ENCODE measurements at places on chromosomes 13 and 19.

GRCh38 chr13:112229445-112229844 lies 146.7 kb upstream of the SPACA7 start:
- no peak for DNase-seq

GRCh38 chr13:29681864-29682263 lies 86.4 kb upstream of the SLC7A1 start:
- no peak for DNase-seq

DNA sequence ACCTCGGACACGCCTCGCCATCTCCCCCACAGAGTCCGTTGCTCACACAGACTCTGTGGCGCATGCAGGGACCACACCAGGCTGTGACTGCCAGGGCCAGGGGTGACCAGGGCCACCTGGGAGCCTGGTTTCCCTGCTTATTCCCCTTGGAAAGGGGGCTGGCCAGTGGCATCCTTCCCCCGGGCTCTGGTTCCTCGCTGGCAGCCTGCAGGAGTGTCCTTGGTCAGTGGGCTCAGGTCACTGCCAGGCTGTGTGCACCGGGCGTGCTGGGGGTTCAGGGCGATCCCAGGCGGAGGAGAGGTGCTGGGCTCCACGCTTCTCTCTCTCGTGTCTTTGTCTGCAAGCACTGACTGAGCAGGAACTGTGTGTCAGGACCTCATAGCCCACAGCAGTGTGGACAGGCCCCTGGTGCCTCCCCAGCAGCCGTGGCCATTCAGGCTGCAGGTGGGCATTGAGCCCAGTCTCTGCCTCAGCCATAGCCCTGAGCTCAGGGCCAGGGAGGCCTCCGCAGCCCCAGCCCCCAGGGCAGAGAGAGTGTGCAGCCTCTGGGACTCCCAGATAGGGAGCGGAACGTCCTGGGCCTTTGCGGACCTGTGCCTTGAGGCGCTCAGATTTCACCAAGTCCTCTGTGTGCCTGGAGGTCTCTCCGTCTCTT lies 6.5 kb downstream of the PIAS4 start:
- no peak for DNase-seq

- DNase-seq = no peak
Measured at GRCh38 chr13:94464771-94465170, 14.7 kb downstream of the DCT start.

- peak; percentile 74 for DNase-seq
Measured at GRCh38 chr19:28710278-28710677, 502.7 kb downstream of the UQCRFS1 start.

GRCh38 chr13:22740264-22740663 lies 440.5 kb upstream of the SGCG start:
- no peak for DNase-seq

DNA sequence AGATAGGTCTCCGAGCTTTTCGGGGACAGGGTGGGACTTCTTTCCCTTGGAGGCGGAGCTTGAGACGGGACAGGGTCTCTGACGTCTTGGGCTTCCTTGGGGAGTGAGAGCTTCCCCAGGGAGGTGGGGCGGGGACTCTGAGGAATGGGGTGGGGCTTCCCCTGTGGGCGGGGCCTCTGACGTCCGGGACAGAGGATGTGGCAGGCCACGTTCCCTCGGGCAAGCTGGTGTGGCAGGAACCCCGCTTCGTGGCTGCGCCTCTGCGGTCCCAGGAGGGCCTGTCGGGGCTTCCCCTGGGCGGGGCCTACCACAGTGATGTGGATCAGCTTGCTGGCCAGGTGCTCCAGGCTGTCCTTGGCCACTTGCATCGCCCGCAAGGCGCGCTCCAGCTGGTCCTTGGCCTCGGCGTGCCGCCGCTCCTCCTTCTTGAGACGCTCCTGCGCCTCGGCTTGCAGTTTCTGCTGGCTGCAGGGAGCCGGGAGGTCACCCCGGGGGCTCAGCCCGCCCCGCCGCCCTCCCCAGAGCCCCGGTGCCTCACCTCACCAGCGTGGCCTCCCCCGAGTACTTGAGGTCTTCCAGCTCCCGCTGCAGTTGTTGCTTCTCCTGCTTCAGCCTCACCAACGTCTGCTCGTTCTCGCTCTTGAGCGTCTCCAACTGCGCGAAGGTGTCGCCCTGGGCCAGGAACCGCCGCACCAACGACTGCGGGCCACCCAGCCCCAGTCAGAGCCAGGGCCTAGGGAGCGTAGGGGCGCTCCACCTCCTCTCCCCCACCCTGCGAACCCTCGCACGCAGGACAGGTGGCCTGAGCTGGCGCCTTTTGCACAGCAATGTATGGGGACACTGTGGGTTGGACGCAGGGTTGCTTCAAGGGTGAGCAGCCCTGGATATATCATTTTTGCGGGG lies 3.3 kb upstream of the RGL3 start:
- DNase-seq = peak; percentile 54

DNA sequence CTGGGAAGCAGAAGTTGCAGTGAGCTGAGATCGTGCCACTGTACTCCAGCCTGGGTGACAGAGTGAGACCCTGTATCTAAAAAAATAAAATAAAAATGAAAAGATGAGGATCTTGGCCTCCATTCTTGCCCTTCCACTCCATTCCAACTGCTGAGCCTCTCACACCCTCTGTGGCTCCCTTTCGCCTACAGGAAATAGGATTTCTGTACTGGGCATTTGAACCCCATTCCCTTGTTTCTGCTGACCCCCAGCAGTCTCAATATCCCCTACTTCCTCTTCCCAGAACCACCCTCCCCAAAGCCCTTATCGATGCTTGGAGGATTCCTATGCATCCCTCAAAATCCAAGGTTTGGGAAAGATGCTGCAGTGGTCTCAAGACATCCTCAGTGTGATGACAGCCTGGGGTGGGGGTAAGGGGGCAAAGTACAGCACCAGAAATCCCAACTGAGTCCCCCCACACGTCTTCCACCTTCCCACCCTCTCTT lies 12.5 kb upstream of the GDF15 start:
- no peak for DNase-seq

GRCh38 chr19:2902590-2903218 lies 2.0 kb downstream of the ZNF57 start:
- DNase-seq = no peak

GRCh38 chr13:44668688-44669087 lies 92.6 kb upstream of the TSC22D1 start:
- peak; percentile 85 for DNase-seq

DNA sequence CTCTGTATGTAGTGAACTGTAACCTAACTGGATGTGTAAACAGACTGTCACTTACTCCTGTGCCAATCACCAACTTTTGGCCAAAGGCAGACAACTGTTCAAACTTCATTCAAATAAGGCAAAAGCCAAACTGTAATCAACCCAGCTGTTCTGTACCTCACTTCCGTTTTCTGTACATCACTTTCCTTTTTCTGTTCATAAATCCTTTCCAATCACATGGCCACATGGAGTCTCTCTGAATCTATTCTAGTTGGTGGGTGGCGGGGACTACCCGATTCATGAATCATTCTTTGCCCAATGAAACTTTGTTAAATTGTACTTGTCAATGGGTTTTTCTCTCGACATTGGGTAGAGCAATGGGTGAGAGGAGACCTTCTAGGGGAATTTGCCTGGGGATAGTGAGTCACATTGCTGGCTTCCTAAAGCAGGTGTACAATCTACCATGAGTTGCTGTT lies 178.3 kb upstream of the RFC3 start:
- no peak for DNase-seq

DNA sequence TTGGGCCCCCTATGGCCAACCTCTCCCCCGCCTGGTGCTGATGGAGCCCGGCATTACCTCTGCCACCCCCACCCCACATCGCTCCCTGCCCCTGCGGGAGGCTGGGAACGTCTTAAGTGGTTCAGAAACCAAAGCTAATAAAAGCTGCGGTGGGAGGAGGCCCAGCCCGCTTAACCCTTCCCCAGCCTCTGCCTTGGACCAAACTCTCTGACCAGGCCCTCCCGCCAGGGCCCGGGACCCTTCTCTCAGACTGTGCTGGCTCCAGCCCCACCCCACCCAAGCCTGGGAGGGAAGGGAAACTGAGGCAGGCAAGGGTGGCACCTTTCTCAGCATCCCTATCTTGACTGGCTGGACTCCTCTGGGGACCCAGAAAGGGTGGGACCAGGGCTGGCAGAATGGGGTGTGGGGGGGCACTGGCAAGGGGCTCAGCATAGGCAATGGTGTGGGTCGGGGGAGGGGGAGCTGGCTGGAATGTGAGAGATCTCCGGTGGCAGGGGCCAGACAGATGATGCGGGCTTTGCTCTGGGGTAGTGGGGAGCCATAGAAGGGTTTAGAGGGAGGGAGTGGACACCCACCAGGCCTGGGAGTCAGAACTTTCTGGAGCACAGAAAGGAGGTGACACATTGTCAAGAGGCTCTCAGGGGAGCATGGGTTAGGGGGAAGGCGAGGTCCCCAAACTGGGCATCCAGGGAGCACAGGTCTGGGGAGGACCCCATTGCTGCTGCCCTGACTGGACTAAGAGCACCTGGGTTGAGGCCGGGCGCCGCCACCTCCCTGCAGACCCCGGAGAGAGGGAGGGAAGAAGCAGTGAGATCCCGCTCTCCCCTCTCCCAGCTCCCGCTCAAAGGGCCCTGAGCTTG lies 21.9 kb downstream of the SMIM24 start:
- peak; percentile 57 for DNase-seq

- DNase-seq = no peak
Measured at GRCh38 chr13:88014527-88014926, 343.4 kb downstream of the SLITRK5 start.

- peak; percentile 80 for DNase-seq
Measured at GRCh38 chr19:39413272-39413910, 922 bp downstream of the PLEKHG2 start.

- no peak for DNase-seq
Measured at GRCh38 chr13:26943748-26944147, 183.2 kb upstream of the GPR12 start.

- no peak for DNase-seq
Measured at GRCh38 chr19:35100588-35101533, 14.8 kb upstream of the FXYD3 start.

- DNase-seq = no peak
Measured at GRCh38 chr19:10508707-10509106, 5.6 kb upstream of the KEAP1 start.

DNA sequence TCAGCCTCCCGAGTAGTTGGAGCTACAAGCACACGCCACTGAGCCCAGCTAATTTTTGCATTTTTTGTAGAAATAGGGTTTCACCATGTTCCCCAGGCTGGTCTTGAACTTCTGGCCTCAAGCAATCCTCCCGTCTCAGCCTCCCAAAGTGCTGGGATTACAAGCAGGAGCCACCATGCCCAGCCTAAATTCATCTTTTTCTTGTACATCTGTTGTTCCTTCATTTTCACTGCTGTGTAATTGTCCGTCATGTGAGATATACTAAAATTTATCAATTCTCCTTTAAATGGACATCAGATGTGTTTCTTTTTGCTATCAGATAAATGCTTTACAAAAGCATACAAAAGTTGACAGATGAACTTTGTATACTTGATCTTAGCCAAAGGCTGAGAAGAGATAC lies 22.9 kb downstream of the DYRK1B start:
- DNase-seq = no peak

DNA sequence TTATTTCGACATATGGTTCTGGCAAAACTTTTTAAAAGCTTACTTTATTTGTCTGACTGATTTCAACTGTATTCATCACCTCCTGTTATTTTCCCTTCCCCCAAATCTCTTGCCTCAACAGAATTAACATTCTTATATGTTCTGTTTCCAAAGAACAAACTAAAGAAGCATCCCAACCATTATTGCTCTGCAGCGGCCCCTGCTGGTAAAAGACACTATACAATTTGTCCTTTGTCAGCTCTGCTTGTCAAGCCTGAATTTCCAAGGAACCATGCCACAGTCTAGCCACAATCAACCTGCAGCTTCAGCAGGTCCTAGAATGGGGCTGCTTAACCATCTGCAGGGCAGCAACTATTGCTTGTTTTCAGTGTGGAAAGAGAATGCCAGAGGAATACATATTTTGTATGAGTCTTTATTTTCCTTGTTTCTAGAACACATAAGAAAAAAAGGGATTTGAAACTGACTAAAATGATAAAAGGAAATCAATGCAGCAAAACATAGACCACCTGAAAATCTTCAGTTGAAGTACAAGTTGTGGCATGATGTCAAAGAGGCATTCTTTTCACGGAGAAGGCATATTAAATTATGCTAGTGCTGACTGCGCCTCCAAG lies 845.3 kb downstream of the DIAPH3 start:
- DNase-seq = peak; percentile 62

- no peak for DNase-seq
Measured at GRCh38 chr19:5773276-5773675, 11.3 kb downstream of the PRR22 start.

GRCh38 chr19:46979126-46980105 lies 40.2 kb upstream of the NPAS1 start:
- no peak for DNase-seq

GRCh38 chr13:78934336-78934735 lies 275.4 kb upstream of the OBI1 start:
- DNase-seq = no peak

DNA sequence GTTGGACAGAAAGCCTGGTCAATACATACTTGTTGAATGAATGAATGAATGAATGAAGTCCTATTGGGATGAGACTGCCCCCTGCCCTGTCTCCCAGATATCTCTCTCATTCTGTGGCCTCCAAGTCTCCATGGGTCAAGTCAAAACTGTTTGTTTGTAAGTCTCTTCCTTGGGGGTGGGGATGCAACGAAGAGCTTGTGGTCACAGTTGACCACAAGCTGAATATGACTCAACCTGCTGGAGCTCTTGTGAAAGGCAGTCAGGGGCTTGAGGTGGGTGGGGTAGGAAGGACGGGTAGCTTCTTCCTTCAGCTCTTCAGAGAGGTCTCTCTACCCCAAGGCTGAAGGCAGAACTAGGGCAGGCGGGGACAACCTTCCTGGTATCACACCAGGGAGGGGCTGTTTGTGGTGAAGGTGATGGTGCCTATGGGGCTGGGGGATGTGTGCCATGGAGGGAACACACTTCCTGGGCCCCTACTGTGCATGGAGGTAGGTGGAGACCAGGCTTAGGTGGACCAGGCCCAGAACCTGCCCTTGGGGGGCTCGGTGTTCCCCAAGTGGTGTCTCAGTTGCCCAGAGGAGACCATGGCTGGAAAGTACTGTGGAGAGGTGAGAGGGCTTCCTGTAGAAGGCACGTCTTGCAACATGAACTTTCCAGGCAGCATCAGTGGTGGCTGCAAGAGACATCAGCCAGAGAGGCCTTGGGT lies 8.0 kb downstream of the MYO1F start:
- peak; percentile 93 for DNase-seq

- no peak for DNase-seq
Measured at GRCh38 chr19:30722761-30723160, 350.6 kb downstream of the ZNF536 start.

GRCh38 chr19:6087074-6087571 lies 23.2 kb downstream of the RFX2 start:
- DNase-seq = no peak

GRCh38 chr19:47323872-47324271 lies 8.1 kb upstream of the C5AR2 start:
- no peak for DNase-seq

DNA sequence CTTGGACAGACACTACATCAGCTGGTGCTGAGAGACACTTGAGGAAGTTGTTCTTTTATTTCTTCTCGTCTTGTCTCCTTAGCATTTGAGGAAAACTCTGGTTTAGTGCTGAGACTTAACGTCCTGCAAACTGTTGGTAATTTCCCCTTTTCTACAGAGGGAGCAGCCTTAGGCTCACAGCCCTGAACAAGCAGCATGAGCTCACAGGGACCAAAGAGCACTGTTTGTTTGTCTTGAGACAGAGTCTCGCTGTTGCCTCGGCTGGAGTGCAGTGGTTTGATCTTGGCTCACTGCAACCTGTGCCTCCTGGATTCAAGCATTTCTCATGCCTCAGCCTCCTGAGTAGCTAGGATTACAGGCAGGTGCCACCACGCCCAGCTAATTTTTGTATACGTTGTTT lies 5.5 kb downstream of the ZNF805 start:
- DNase-seq = no peak
